Effector memory CD4-positive, alpha-beta T cell (primary cell): ENCODE measurements at places on chromosomes 7 and 10.
A peak's percentile ranks its signal among the peaks of the same experiment; 100 is the strongest.

- no peak for DNase-seq
Measured at GRCh38 chr7:96508371-96508770, 186.5 kb upstream of the SLC25A13 start.

DNA sequence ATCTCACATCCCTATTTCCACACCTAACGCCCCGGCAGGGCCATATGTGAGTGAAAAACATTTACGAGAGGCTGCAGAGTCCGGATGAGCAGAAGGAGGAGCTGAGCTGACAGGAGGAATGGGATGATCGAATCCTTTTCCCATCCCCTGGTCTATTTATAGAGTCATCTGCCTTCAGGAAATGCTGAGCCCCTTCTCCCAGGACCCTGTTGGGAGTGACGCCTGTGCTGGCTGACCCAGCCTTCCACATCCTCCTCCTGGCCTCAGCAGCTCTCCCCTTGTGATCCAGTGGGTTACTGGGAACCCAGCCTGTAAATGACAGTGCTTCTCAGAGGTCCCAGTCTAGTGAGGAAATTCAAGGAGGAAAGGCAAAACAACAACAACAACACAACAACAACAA is 16.6 kb downstream of the DENND2A start:
- no peak for DNase-seq

DNA sequence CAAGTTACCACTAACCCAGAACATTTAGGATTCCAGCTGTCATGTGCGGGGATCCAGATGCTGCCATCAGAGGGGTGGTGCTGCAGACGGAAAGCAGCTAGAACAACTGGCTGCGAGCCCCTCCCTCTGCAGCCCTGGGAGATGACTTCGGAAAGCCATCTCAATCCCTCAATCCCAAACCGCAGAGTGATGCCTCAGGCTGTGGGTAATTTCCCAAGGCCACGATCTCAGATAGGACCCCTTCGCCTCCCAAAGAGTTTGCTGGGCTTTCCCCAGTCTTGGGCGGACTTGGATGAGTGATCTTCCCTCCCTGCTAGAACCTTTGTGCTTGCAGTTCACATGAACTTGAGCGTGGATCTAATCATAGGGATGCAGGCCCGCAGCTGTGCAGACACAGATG is 71.3 kb upstream of the EN2 start:
- no peak for DNase-seq

GRCh38 chr7:66899552-66900280 is 21.3 kb upstream of the TMEM248 start:
- DNase-seq, result no peak

GRCh38 chr7:47905076-47905920 is 43.0 kb downstream of the PKD1L1 start:
- no peak for DNase-seq

GRCh38 chr7:40507166-40507565 is 372.4 kb downstream of the SUGCT start:
- no peak for DNase-seq

DNA sequence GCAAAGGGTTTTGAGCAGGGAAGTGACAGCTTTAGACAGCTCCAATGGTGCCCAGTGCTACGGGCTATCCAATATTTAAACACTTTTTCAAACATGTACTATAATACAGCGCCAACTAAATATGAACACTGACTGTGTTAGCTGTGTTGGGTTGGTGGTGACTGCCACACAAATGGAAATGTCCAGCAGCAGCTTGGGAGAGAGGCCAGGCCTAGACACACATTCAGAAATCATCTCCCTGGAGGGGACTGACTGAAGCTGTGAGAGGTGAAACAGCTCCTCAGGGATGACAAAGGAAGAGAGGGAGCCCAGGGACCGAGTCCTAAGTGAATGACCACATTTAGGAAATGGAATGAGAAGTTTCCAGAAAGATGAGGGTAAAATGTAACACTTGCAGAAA is 115.8 kb downstream of the UBE2H start:
- no peak for DNase-seq

DNA sequence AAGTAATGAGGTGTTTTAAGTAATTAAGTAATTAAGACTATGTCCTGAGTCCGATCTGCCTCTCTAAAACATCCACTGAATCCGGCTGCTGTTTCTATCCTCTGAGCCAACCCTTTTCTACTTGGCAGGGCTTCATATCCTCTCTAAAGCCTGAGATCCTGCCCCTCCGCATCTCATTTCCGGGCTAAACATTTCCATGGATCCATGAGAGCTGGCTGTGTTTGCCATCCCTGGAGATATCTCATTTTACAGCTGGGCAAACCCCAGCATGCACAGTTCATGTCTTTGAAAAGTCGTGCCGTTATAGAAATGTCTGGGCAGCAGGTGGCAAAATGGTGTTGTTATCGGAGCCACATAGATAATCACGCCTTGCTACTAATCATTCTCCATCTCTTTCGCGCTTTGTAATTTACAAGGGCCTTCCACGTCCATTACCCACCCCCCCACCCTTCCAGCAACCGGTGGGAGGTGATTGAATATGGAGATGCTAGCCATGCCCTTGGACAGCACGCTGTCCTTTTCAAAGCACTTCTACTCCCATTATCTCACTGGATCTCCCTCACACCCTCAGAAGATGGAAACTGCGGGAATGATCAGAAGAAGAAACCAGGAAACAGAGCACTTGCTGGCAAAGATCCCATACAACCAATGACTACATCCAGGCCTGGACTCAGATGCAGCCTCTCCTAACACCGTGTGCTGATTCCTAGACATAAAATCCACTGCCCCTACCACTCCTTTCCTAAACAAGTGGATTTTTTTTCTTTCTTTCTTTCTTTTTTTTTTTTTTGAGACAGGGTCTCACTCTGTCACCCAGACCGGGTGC is 1189.2 kb downstream of the TYW1 start:
- DNase-seq, result no peak

- no peak for DNase-seq
Measured at GRCh38 chr7:1041551-1042491, 2.5 kb upstream of the GPR146 start.

DNA sequence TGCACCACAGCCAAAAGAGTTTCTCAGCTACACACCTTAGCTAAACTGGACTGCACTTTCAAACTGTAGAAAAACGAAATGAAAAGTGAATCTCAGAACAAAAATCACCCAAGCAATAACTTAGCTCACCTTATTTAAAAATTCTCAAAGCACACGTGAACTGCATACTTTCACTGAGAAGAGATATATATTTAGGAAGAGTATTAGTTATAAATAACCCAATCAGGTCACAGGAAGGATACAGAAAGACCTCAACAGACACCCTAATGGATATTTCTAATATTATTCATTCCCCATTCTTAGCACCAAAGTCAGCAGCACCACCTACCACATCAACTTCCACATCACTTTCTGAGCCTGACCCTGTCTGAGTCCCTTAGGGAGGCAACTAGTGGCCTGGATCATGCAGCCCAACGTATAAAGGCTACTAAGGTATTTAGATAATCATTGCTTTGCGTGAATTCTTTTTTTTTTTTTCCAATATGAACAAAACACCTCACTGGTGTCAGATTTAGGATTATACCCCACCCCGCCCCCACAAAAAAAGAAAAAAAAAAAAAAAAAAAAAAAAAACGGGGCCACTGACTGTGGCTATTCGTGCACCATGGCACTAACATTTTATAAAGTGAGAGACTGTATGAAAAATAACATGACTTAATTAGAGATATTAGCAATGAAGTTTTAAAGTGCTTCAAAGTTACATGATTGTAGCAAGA is 2.6 kb downstream of the ABI1 start:
- no peak for DNase-seq

DNA sequence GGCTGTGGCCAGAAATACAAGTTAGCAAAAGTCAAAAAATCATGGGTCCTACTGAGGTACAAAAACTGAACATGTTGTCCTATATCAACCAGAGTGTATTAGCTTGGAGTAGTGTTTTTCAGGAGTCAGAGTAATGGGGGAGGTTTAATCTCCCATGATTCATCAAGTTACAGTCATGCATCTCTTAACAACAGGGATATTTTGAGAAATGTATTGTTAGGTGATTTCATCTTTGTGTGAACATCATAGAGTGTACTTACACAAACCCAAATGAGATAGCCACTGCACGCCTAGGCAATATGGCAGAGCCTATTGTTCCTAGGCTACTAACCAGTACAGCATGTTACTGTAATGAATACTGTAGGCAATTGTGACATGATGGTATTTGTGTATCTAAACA is 14.9 kb upstream of the TES start:
- no peak for DNase-seq

GRCh38 chr10:60975716-60976115 is 31.7 kb upstream of the RHOBTB1 start:
- DNase-seq, result no peak

DNA sequence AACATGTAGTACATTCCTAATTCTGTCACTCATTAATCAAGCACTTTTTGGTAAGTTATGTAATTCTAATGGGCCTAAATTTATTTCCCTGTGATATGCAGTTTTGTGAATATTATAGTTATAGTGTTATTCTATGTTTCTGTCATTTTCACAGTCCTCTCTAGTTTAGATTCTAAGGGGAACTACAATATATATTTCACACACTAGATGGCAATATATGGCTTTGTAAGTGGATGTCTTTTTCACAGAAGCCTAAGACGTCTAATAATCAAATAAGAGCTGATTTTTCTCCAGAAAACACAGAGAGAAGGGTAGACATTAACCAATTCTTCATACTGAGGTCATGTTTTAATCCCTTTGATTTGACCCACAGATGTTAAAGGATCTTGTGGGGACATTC is 18.0 kb downstream of the RNLS start:
- DNase-seq, result no peak

- no peak for DNase-seq
Measured at GRCh38 chr10:26781797-26782196, 79.0 kb downstream of the ABI1 start.

DNA sequence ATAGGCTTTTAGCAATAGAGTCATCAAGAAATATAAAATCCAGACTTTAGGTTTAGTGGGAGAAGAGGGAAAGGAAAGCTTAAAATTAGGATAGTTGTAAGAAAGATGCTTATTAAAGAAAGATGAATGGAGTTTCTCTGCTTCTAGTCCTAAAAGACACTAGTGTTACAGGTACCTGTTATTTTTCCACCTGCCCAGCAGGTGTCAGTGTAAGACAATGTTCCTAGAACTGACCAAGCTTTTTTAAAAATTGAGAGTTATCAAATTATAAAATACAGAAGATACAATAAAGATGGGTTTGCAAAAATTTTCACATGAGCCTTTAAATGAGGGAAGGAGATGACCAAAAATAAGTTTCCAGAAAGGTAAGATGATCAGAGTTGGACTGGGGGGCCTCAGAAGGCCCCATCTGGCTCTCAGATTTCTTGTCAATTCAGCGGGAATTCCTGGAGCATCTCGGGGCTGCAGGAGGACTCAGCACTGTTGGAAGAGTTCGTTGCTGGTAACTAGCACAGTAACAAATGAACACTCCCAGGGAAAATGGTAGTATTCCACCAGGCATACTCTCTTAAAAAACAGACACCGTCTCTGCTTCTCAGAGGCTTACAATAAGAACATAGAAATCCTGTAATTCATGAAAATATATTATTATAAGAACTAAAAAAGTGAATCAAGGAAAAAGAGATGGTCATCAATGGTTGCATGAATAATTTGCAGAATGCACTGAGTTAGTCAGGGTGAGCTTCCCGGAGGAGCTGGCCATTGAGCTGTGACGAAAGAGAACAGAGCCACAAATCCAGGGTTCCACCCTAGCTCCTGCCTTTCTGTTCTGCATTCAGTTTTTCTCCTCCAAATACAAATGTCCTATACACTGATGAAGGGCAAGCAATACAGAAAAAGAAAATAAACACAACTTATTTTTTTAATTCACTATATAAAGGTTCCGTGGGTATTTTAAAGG is 71.8 kb upstream of the PIK3CG start:
- peak; percentile 16 for DNase-seq

DNA sequence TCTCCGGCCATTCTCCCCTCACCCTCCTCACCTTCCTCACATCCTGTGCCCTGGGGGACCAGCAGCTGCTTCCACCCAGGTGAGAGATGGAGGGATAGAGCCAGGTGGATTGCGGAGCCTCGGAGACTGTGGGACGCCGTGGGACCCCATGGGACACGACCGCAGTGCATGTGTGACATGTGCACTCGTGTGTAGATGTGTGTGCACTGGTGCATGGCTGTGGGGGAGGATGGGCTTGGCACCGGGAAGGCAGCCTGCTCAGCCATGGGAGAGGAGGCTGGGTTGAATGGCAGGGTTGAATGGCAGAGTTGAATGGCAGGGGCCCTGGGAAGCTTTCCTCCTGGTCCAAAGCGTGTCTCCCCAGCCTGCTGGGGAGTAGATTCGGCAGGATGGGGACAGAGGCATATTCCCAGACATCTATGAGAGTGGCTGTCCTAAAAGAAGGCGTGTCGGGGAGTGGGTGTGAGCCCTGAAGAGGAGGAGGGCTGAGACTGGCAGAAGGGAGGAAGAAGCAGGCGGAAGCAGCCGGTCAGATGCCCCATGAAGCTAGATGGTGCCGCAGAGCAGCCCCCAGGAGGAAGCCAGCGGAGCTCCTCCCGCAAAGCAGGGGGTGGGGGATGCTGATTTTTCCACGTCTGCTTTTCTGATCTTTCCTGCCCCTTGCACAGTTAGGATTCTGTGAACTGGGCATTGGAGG is 815 bp downstream of the GIMAP8 start:
- DNase-seq, result peak; percentile 27

GRCh38 chr7:87220734-87221215 is 1.2 kb upstream of the TMEM243 start:
- no peak for DNase-seq

DNA sequence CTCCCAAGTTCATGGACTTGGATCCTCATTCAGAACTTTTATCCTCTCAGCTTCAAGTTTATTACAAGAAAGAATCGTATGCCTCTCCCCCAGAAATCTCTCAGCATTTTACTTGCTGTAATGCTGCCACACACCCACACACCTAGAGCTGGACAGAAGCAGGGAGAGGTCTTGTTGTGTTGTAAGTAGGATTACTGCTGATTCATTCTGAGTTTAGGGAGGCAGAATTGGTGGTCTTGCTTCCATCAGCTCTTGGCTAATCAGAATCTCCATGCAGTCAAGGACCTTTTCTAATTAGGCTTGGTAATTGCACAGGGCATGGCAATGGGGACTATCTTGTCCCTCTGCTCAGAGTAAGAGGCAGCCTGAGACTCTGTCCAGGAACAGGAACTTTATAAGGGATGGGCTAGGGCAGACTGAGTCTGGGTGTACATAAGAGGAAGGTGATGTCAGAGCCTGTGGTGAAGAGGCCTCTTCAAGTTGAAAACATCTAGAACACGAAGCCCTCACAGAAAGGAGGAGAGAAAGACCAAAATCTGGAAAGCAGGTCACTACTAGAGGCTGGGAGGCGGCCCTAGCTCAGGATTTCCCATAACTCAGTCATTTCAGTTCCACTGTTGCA is 7.0 kb upstream of the PTPRE start:
- DNase-seq, result no peak

DNA sequence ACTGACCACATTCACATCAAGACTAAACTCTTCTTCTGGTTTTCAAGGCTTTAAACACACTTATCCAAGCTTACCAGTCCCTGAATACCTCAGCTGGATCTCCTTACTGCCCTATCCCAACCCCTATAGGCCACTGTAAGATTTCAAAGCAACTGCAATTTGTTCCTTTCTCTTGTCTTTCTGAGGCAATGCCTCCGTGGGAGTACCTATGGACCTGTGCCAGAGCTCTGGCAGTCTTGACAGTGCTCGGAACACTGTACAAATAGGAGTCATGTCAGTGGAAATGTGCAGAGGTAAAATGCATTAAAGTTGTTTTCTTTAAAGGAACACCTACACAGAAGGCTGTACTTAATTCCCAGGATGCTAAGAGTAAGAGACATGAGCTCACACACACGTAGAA is 124.7 kb downstream of the CNOT4 start:
- no peak for DNase-seq
